ENCODE measurements at places on chromosomes 7 and 10.
A peak's percentile ranks its signal among the peaks of the same experiment; 100 is the strongest.

GRCh38 chr10:79230850-79231249 lies 116.4 kb upstream of the PPIF start:
- DNase-seq, result no peak

- DNase-seq, result no peak
These were observed 1119.8 kb upstream of the LRRTM3 start for GRCh38 chr10:65805993-65806392.

GRCh38 chr10:1150638-1150955 lies 94.4 kb downstream of the WDR37 start:
- no peak for DNase-seq

- DNase-seq, result no peak
These were observed 12.4 kb downstream of the CPA5 start for GRCh38 chr7:130356876-130357611.

- no peak for DNase-seq
These were observed 11.6 kb upstream of the GLI3 start for GRCh38 chr7:42248579-42248978.

DNA sequence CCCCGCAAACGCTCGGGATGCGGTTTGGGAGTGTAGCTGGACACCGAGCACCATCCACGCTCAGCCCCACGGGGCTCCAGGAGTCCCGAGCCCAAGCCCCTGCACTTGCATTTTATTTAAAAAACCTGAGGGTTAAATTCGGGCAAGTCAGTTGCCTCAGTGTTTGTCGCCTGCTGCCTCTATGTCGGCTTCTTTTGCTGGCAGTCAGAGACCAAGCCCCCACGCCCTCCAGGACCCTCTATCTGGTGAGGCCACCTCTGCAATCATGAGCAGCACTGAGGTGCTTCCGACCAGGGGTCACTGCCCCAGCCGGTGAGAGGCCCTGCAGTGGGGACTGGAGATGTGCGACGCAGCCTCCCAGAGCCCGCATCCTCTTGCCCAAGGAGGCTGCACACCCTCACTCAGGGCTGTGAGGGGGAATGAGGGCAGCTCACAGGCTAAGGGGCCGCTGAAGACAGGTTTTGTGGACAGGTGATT lies 13.3 kb upstream of the ZNF273 start:
- peak; percentile 11 for DNase-seq

- no peak for DNase-seq
These were observed 112.3 kb downstream of the VIPR2 start for GRCh38 chr7:159032322-159032721.

DNA sequence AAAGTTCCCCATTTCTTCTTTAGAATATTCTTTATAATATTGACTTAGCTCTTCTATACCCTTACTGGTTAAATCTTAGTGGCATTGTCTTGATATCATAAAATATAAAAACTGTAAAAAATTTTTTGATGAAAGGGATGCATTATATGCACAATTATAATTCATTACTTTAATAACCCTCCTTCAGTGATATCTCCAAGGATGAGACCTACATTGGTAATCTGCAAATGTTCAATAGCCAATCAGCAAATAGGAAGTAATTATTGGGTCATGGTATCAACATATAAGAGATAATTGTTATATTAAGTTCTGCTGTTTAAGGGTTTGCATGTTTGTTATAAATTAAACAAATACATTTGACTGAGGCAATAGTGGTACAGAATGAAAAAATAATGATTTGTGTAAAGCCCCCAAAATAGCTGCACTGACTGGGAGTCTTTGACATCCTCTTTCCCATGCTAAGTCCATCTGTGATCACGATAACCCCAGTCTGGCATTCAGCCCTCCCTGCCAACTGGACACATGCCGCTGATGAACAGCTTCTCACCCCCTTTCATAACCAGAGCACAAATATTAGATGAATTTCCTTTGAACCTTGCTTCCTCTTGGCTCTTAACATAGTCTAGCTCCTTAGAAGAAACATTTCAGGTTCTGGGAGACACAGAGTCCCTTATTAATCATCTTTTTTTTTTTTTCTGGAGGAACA lies 169.5 kb downstream of the CPED1 start:
- no peak for DNase-seq

DNA sequence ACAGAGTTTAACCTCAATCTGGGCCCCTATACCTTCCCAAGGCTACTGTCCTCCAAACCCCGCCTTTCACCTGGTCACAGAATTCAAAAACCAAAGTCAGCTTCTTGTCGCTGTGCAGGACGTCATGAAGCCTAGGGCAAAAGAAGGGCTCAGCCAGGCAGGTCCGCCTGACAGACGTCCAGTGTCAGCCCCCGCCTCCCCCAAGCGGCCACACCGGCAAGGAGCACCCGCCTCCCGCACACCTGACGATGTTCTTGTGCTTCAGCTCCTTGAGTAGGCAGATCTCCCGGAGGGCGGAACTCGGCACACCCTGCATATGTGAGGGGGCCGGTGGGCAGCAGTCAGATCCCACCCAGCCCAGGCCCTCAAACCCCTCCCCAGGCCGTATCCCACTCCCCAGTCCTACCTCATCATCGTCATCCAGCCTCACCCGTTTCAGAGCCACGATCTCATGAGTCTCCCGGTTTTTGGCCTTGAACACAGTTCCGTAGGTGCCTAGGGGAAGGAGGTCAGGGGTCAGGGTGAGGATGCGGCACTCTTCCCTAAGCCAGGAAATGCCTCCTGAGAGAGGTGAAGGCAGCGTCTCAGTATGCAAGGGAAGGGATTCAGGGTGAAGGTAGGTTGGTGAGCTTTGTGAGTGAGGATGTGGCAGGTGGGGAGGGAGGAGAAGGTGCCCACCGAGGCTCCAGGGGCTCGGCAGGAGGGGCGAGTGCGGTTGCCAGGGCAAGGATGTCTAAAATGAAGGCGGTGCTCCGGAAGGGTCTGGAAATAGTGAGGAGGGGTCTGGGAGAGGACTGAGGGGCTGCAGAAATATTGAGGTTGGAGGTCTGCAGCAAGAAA lies 811 bp downstream of the CDK5 start:
- DNase-seq, result no peak

DNA sequence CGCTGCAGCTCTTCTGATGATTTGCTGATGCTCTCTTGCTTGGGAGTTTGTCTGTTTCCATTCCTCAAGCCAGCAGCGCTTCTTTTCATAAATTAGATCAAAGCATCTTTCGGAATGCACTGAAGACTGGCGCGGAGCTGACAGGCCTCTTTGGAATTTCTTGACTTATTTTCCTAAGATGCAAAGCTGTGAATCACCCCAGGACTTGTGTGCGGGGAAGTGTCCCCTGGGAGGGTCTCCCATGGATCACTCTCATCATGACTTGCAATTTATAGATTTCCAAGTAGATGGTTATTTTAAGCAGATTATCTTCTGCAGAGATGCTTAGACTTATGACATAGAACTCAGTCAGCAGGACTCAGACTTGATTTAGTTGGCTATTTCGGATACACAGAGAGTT lies 467.2 kb downstream of the TCERG1L start:
- no peak for DNase-seq

DNA sequence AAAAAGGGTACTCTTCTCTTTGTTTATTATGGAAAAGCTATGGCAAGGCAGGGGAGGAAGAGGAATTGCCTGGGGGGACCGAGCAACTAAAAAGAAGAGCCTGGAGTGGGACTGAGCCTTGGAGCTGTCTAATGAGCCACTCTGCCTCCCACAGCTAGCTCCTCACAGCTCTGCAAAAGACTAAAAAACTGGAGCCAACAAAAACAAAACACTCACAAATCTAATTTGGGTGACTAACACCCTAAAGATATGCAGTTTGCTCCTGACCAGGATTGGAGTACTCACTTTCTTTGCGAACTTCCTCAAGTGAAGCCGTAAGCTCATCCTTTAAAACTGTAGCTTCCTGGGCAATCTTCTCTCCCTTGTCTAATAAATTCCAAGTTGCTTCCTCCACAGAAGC lies 89.4 kb downstream of the CTNNA3 start:
- no peak for DNase-seq

DNA sequence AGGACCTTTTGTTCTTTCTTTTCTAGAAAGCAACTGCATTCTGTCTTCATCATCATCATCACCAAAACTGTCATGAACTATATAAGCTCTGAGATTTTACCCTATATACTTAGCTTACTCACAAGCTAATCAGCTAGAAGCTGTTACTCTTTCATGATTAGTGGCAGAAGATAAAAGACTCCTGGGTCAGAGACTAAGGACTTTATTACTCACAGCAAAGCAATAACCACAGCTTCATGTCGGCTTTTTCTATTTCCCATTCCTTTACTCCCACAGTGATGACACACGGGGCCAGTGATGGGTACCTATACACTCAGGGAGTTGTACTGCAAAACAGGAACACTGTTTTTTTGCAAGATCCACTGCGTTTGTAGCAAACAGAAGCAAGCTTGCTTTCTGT lies 8.4 kb upstream of the C10orf88 start:
- DNase-seq, result no peak

- no peak for DNase-seq
These were observed 52.1 kb downstream of the STRA8 start for GRCh38 chr7:135285547-135286233.

- DNase-seq, result no peak
These were observed 5.3 kb downstream of the CYP26C1 start for GRCh38 chr10:93065675-93066543.

GRCh38 chr7:157612664-157613561 lies 276.1 kb downstream of the DNAJB6 start:
- DNase-seq, result peak; percentile 83

- DNase-seq, result peak; percentile 54
These were observed 3.5 kb downstream of the NOS3 start for GRCh38 chr7:150994141-150994837.

DNA sequence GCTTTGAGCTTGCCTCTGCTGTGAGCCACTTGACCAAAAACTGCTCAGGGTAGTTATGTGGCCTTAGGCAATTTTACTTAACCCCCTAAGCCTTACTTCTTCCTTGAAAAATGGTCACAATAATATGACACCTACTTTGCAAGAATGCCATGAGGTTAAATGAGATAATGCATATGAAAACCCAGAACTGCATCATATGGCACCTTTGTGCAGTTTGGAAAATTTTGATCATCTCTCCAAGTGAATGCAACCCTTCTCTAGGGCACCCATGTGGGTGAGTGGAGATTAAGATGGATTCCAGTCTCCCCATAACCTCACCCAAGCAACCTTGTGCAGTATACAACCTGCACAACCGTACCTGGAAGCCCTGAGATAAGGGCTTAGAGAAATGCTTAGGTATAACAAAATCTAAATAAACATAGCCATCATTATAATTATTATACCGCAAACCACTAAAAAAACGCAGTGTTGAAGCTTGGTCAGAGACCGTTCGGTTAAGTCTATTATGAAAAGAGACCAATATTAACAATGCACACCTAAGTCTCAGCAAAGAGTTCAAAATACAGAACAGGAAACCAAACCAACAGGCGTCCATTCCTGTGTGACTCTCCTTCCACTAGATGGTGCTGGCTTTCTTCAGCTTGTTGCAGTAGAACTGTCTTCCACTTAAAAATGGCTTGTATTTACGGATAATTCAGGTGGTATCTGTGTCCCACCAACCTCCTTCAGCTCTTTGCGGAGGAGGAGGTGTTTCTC lies 21.0 kb upstream of the ASB15 start:
- no peak for DNase-seq

- DNase-seq, result no peak
These were observed 603.8 kb upstream of the LRRTM3 start for GRCh38 chr10:66321723-66322665.

GRCh38 chr7:138338361-138338760 lies 121.7 kb upstream of the TRIM24 start:
- no peak for DNase-seq

DNA sequence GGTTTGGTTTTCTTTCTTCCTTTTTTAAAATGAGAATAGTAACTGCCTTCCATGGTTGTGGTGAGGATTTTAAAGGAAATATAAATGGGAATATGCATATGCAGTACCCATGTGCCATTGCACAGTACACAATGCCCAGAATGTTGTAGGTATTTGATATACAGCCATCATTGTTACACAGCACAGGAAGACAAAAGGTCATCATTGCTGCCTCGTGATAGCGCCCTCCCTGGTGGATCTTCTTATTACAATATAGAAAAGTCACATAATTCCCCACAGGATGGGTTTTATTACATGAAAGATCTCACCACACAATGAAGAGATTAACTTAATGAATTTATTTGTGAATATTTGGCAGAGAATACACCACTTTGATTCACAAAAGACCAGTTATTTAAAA lies 76.5 kb downstream of the PPP1R17 start:
- no peak for DNase-seq

GRCh38 chr7:19121977-19122588 lies 4.6 kb upstream of the TWIST1 start:
- DNase-seq, result no peak

- DNase-seq, result peak; percentile 73
These were observed 855 bp upstream of the PALD1 start for GRCh38 chr10:70477661-70478162.

DNA sequence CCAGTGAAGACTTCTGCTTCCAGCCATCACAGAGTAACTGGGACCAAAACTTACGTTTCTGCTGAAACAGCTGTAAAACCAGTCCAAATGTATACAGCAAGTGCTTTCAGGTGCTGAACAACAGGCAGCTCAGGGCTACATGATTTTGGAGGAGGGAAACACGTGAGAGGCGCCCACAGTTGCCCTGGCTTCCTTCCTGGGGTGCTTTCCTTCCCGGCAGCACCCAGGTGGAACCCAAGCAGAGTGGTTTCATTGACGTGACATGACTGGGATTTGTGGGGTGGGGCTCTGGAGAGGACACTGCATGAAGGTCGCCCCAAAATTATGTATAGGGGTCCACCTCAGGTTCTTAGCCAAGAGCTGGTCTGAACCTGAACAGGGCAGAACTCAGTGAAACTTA lies 34.2 kb downstream of the IL2RA start:
- no peak for DNase-seq

GRCh38 chr10:22458272-22459038 lies 113.2 kb downstream of the SPAG6 start:
- no peak for DNase-seq

DNA sequence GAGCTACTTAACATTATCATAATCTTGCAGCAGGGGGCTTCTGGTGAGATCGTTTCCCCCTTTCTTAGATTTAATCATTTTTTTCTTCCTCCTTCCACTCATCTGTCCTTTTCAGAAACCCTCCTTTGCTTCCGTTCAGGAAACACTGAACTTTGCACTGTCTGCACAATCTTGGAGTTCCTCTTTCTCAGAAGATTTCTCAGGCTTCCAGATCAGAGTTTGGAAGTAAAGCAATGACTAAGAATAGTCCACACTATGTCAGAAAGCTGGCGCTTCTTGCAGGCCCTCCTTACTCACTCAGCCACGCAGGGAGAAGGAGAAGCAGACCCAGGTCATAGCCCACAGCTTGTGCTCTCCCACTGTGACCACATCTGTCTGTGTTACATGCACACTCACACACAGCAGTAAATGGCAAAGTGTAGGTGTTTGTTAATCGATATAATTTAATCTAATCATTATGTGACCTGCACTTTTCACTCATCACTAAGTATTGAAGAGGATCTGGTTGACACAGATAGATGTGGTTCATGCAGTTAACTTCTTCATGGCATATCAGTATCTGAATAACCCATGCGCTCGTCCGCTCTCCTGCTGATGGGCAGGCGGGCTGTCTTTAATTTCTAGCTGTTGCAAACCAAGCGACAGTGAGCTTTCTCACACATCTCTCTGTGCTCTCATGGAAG lies 30.2 kb downstream of the ALOX5 start:
- DNase-seq, result no peak

Measured in activated CD4-positive, alpha-beta memory T cell treated with anti-CD3 and anti-CD28 coated beads, Interleukin-2, amount 10 ng/mL, durations not matched to agents 7 days and 5 days (primary cell).